Kidney tubule cell (primary cell): ENCODE measurements at places on chromosomes 7 and 10.
A peak's percentile ranks its signal among the peaks of the same experiment; 100 is the strongest.

DNA sequence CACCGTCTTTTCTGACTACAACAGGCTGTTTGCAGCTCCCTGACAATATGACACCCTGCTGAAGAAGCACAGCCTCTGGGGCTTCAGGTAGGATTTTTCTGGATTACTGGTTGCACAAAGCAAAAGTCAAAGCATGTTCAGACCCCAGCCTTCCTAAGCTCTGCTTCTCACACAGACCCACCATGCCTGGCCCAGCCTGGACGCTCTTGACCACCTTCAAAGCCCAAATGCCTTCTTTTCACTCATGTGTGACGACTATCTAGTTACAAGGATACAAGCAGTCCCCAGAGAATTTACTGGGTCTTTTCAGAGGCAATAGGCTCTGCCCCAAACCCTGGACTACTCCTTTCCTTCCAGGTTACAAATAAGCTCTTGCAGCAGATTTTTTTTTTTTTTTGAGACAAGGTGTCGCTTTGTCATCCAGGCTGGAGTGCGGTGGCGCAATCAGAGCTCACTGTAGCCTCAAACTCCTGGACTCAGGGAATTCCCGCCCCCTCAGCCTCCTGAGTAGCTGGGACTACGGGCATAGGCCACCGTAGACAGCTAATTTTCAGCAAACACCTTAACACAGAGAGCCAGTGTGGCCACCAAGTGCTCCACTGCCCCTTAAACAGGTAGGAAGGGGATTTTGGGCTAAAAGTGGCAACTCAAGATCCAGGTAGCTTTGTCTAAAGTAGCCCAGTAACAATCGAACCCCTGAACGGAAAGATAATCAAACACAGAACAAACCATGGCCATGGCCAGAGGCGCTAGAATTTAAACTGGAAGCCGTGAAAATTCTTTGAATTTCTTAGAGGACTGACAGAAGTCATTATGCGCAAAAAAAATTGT lies 16.2 kb downstream of the SVIL start:
- DNase-seq: peak; percentile 67

DNA sequence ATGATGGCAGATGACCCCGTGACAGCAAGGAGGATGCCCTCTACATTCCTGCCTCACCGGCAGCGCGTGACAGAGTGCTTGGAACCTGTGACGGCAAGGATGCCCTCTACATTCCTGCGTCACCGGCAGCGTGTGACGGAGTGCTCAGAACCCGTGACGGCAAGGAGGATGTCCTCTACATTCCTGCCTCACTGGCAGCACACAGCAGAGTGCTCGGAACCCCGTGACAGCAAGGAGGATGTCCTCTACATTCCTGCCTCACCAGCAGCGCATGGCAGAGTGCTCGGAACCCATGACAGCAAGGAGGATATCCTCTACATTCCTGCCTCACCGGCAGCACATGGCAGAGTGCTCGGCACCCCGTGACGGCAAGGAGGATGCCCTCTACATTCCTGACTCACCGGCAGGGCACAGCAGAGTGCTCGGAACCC lies 231.0 kb downstream of the DIP2C start:
- DNase-seq: peak; percentile 98

DNA sequence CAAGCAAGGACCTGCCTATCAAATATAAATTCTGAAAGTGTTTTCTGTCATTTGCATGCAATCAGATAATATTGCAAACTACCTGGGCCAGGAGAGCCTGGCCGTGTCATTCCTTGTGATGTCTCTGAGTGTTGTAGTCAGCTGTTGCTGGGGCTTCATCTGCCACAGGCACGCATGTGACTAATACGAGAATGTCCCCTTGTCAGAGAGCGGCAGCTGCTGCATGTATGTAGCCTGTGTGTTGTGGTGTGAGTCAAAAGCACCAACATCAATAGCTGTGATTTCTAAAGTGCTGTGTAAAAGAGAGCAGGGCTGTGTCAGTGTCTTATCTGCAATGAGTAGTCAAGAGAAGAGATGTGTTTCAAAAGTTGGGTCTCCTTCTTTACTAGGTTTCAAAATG lies 155.4 kb downstream of the POU6F2 start:
- DNase-seq: no peak

GRCh38 chr10:14276210-14276609 lies 54.5 kb downstream of the FRMD4A start:
- no peak for DNase-seq

GRCh38 chr7:102222445-102222844 lies 64.2 kb upstream of the SH2B2 start:
- DNase-seq: no peak

DNA sequence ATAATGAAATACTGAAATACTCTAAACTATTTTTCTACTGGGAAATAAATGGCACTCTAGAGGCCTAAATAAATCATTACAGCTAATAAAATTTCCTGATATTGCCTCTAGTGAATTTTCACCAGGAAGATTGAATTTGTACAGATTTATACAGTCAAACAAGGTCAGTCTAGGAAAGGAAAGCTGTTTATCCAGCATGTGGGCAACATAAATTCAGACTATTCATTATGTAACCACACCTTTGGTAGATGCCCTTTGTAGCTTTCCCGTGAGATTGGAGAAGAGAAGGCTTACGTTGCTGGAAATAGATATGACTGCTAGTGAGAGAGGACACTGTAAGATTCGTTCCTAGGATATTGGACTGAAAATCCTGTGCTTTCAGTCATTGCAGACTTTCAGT lies 35.2 kb upstream of the PNLIP start:
- no peak for DNase-seq

DNA sequence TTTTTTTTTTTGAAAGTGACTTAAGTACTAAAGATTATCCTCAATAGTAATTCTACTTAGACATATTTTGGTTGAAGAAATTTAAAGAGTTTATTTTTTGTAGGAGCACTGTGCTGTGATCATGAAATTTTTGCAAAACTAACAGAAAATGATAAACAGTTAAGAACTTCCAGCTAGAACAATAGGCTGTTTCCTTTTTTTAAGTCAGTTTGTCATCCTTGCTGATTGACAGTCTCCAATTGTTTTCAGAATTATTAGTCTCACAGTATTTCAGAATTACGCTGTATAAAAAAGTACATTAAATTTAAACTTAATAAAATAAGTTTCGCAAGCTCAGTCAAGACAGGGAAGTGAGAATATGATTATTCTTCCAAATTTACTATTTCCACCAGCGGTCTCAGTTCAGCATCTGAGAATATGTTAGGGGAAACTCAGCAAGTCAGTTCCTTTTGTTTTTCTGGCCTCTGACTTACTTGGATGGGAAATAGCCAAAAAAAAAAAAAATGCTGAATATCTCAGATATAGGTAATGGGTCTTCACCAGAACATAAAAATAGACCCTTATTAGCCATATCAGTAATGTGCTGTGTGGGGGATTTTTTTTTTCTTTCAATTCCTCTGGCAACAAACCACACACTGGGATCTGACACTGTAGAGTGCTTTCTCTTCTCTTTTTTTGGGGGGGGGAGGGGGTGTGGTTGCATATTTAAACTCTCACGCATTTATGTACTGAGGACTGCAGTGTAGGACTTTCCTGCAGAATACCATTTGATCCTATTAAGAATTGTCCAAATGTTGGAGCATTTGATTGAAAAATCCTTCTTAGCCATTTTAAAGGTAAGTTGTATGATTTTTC lies at the start of gene CD36:
Gene CD36 (plus strand): TSS at position 732 of the 855 bp plus-strand sequence. CDS start 8,099 bp downstream, outside the sequence.
- DNase-seq: no peak

DNA sequence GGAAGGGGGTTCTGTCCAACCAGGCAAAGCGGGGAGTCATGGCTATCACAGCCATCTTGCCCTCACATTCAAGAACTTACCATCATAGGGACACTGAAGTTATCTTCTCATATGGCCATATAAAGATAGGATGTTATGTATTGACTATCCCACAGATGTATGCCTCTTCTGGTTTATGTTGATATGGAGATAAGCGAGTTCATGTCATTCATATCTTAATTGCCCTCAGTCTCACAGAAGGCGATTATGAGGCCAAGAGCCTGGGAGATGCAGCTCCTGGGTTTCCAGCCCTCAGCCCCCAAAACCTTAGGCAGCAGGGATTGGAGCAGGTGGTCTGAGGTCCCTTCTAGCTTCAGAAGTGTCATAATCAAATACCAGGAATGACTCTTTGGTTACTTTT lies 8.5 kb upstream of the ANKRD61 start:
- DNase-seq: no peak

DNA sequence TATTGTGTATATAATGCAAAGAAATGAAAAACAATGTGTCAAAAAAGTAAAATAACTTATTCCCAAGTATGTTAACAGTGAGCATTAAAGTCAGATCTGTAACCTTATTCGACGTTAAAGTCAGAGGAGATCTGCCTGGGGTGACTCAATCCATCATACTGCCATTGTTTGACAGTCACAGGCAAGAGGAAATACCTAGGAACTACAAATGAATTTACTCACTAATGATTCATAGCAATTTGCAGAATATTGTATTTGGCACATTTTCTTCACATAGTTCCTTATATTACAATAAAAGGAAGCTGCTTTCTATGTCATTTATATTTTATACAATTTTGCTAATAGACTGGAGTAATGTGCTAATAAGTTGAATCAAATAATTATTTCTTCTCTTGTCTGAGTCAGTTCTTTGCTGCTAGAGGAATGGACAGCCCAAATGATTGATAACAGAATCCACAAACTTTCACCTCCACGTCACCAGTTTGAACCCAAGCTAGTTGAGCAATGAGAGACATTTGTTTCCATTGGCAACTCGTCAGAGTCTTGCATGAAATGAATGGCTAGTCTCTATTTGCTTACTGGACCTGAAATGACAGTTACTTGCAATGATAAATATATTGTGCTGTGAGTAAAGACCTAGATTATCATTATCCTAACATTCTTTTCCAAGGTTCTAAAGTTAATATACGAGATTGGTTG lies 48.5 kb upstream of the TMEM106B start:
- DNase-seq: peak; percentile 89

GRCh38 chr7:150876817-150877526 lies 24.7 kb downstream of the AOC1 start:
- peak; percentile 85 for DNase-seq

- DNase-seq: no peak
These were observed 402.2 kb downstream of the ANKRD7 start for GRCh38 chr7:118626739-118627138.

DNA sequence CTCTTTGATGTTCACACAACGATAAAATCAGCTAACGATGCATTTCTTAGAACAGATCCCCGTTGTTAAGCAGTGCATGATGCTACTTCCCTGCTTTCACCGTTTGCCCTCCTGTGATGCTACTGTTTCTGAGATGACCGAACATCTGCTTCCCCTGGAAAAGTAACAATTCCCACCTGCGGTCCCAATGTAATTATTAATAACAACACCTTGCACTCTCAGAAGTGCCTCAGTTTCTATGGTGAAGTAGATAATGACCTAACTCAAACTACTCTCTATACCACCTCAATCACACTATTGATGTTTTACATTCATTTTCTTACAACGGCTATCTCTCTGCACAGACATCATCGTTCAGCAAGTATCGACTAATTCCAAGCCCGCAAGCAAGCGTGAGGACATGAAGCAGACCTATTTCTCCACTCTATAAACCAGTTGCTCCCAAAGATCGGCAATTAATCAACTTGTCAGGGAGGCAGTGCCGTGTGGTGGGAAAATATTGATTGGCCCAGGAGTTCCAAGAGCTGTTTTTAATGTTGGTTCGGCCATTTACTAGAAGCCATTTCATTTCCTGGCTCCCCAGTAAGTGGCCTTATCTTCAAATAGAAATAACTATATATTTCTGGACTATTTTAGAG lies 42.7 kb downstream of the FAM107B start:
- DNase-seq: no peak
